ENCODE measurements at places on chromosomes 2 and 18. TPM values are rescaled to one million over a fixed set of nuclear protein-coding genes. Genes with fewer than 3 reads are reported as not detected.

DNA sequence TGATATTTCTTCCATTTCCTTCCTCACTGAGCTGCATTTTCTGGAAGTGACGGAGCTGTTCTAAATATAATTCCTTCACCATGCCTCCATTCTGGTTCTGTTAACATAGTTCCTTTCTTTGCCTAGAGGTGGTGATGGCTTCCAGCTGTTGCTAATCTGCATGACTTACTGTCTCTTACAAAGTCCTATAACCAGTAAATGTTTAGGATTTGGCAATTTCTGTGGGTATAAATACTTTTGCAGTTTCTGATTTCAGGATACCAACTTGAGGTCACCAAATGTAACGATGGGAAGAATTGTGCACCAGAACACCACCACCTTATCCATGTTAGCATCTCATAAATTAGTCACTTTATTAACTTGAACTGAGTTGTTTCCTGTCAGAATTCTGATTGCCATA lies 101.7 kb upstream of the FN1 start:
- no peaks in the 10 kb centered on the region for H3K27me3 ChIP-seq
- no peaks in the 10 kb centered on the region for H3K36me3 ChIP-seq
- H3K4me3 ChIP-seq = no peak overlapping the region

- no peaks in the 10 kb centered on the region for H3K27me3 ChIP-seq
- DNase-seq = no peak
- H3K36me3 ChIP-seq = no peaks in the 10 kb centered on the region
- no peaks in the 10 kb centered on the region for H3K4me1 ChIP-seq
These were observed 80.3 kb downstream of the INSIG2 start for GRCh38 chr2:118168615-118169014.

- H3K27me3 ChIP-seq = no peaks in the 10 kb centered on the region
- H3K4me1 ChIP-seq = no peaks in the 10 kb centered on the region
- H3K36me3 ChIP-seq = peaks cover 26% of the 10 kb centered on the region
- no peak overlapping the region for H3K27ac ChIP-seq
These were observed 9.4 kb downstream of the C2orf42 start for GRCh38 chr2:70181363-70181956.

GRCh38 chr18:73952296-73952946 lies 195.2 kb downstream of the FBXO15 start:
- no peaks in the 10 kb centered on the region for H3K36me3 ChIP-seq
- H3K4me3 ChIP-seq = no peak overlapping the region
- no peak for DNase-seq
- H3K4me1 ChIP-seq = no peaks in the 10 kb centered on the region
- H3K27me3 ChIP-seq = peaks cover 3% of the 10 kb centered on the region
- no peak overlapping the region for H3K27ac ChIP-seq

- H3K4me3 ChIP-seq = no peak overlapping the region
- no peaks in the 10 kb centered on the region for H3K27me3 ChIP-seq
- no peak for DNase-seq
- no peak overlapping the region for H3K27ac ChIP-seq
- no peaks in the 10 kb centered on the region for H3K36me3 ChIP-seq
These were observed 279.7 kb upstream of the TRIB2 start for GRCh38 chr2:12436935-12437561.

GRCh38 chr2:18465979-18466378 lies 94.5 kb downstream of the RDH14 start:
- H3K27me3 ChIP-seq = no peaks in the 10 kb centered on the region
- no peaks in the 10 kb centered on the region for H3K36me3 ChIP-seq
- no peak overlapping the region for H3K4me3 ChIP-seq
- no peak for DNase-seq

DNA sequence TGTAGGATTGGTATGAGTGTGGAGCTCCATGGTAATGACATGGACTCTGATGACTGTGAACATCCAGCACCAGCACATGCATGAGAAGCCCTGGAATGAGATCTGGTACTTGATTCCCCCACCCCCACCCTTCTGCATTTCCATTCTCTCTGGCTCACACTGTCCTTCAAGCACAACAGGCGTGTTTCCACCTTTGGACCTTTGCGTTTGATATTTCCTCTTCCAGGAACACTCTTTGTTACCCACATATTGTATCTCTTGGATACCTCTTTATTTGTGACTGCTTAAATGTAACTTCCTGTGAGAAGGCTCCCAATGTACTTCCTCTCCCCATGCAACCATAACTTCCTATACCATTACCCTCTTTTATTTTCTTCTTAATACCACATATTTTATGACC lies 263.8 kb downstream of the HNMT start:
- no peak overlapping the region for H3K4me3 ChIP-seq
- no peaks in the 10 kb centered on the region for H3K4me1 ChIP-seq
- H3K27me3 ChIP-seq = no peaks in the 10 kb centered on the region
- H3K27ac ChIP-seq = no peak overlapping the region
- DNase-seq = peak; percentile 20

DNA sequence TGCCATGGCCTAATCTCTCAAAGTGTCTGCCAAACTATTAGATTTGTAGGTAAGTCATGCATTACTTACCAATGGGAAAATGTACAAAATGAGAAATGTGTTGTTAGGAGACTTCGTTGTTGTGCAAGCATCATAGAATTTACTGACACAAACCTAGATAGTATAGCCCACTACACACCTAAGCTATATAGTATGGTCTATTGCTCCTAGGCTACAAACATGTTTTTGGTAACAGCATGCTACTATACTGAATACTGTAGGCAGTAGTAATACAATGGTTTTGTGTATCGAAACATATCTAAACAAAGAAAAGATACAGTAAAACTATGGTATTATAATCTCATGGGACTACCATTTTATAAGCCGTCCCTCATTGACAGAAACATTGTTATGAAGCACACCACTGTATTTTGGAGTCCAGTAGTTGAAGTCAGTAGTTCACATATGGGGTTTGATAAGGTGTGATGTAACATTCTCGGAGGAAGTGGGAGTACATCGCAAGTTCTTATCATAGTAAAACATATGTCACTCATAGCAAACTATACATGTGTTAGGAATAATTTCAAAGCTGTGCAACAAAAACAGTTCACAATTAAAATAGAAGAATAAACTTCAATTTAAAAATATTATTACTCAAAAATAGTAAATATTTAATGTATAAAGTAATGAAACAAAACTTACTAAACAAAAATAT lies 12.0 kb upstream of the GTF2A1L start:
- H3K36me3 ChIP-seq = no peaks in the 10 kb centered on the region
- no peak overlapping the region for H3K4me3 ChIP-seq
- H3K27me3 ChIP-seq = no peaks in the 10 kb centered on the region
- DNase-seq = no peak
- no peaks in the 10 kb centered on the region for H3K4me1 ChIP-seq
- H3K27ac ChIP-seq = no peak overlapping the region

- H3K36me3 ChIP-seq = no peaks in the 10 kb centered on the region
- no peaks in the 10 kb centered on the region for H3K27me3 ChIP-seq
- DNase-seq = no peak
- H3K27ac ChIP-seq = no peak overlapping the region
- H3K4me3 ChIP-seq = no peak overlapping the region
- peaks cover 9% of the 10 kb centered on the region for H3K4me1 ChIP-seq
These were observed 30.3 kb upstream of the DARS1 start for GRCh38 chr2:136015699-136016098.

- H3K27me3 ChIP-seq = no peaks in the 10 kb centered on the region
- no peaks in the 10 kb centered on the region for H3K36me3 ChIP-seq
- DNase-seq = no peak
- no peaks in the 10 kb centered on the region for H3K4me1 ChIP-seq
- H3K27ac ChIP-seq = no peak overlapping the region
These were observed 107.9 kb upstream of the CDH20 start for GRCh38 chr18:61225336-61225735.

GRCh38 chr2:230775737-230776136 lies 63.1 kb downstream of the CAB39 start:
- DNase-seq = no peak
- H3K27ac ChIP-seq = no peak overlapping the region
- peaks cover 7% of the 10 kb centered on the region for H3K36me3 ChIP-seq
- H3K4me3 ChIP-seq = no peak overlapping the region
- no peaks in the 10 kb centered on the region for H3K27me3 ChIP-seq

DNA sequence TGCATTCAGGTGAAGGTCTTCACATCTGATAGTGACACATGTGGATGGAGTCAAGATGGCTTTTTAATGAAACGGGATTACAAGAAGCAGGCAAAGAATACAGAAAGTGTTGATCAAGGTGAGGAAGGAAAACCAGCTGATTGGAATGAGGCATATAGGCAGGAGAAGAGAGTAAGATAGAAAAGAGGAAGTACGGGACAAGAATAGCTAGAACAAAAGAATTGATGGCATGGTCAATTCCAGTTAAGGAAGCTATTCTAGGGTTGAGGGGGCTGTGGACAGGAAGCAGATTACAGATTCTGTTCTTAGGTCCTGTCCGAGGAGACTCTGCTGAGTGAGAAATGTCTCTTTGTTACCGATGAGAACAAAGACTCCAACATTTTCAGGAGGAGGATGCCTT lies 13.2 kb upstream of the NCK2 start:
- H3K27me3 ChIP-seq = no peaks in the 10 kb centered on the region
- H3K4me1 ChIP-seq = peaks cover 13% of the 10 kb centered on the region
- H3K27ac ChIP-seq = no peak overlapping the region
- no peak for DNase-seq

The RAB17 gene
- polyA plus RNA-seq = 164 TPM

Measured in large intestine (tissue), 12 donors.